Activated CD8-positive, alpha-beta memory T cell treated with anti-CD3 and anti-CD28 coated beads for 48 hours (primary cell): ENCODE measurements at places on chromosomes 2 and 18.

DNA sequence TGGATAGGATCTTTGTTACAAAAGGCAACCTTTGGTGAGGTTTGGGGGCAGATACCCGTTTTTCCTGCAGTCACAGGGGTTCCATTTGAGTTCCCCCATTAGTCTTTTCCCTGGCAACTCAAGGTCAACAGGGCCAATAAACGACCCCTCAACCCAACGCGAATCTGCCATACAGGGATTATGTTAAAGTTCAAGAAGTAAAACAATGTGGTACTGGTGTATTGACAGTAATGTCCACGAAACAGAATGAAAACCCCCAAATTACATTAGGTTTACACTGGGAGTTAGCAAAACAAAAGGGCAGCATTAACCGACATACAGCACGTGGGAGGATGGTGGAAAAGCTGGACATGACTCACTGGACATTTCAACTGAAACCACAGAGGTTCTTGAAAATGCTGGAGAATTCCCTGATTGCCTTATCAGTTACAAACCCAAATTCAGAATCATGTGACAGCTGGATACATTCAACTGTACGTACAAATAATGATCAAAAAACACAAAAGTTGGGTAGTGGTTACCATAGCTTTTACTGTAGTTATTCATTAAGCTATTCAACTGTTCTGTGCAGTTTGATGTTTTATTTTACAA lies 4.9 kb upstream of the IMP4 start:
- DNase-seq, result no peak

DNA sequence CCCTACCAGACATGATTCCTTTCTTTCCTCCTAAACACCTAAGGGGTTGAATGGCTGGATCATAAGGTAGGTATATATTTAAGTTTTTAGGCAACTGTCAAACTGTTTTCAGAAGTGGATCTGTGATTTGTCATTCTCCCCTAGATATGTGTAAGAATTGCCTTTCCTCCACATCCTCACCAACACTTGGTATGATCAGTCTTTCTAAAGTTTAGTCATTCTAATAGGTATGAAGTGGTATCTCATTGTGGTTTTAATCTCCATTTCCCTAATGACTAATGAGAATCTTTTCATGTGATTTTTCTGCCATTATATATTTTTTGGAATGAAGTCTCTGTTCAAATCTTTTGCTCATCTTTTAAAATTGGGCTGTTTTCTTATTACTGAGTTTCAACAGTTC lies 122.1 kb downstream of the TFCP2L1 start:
- no peak for DNase-seq

- peak; percentile 3 for DNase-seq
Observed at GRCh38 chr2:191245869-191246531, 796 bp downstream of the MYO1B start.

GRCh38 chr2:8403876-8404275 lies 278.0 kb upstream of the ID2 start:
- DNase-seq, result no peak

DNA sequence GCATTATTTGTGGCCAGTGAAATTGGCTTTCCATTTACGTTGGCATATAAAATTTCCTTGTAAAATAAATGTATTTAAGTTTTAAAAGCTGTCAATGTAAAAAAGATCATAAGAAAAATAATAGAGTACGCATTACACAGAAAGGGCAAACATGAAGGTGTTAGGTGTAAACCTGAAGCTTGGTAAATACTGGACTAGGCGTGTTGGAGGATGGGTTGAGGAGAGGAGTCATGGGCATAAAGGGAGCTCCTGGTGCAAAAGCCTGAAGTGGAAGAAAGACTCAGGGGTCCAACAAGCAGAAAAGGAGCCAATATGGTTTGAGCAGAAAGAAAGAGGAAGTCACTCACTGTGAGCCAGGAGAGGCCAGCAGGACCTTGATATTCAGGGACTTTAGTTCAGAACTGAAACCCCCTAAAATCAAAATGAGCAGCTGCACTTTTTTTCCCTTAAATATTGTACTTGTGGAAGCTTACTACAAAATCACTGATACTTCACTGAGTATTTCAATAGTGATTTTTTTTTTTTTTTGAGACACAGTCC lies 24.4 kb downstream of the SP5 start:
- DNase-seq, result no peak

GRCh38 chr2:98720286-98720685 lies 10.6 kb downstream of the MGAT4A start:
- DNase-seq, result no peak

GRCh38 chr18:57807336-57808117 lies 4.4 kb upstream of the ATP8B1 start:
- no peak for DNase-seq

- DNase-seq, result no peak
Observed at GRCh38 chr18:26978812-26979341, 113.4 kb upstream of the AQP4 start.

- DNase-seq, result no peak
Observed at GRCh38 chr2:197092431-197092830, 165.9 kb upstream of the PGAP1 start.
